ENCODE measurements at places on chromosomes 7 and 10. TPM values are rescaled to one million over a fixed set of nuclear protein-coding genes. Genes with fewer than 3 reads are reported as not detected.

PLXNA4 gene
- not detected for polyA plus RNA-seq

CUBN gene
- polyA plus RNA-seq: 0.34 TPM

IDI2 gene
- not detected for polyA plus RNA-seq

UCMA gene
- polyA plus RNA-seq: not detected

WNT8B gene
- 0.17 TPM for polyA plus RNA-seq

All from naive B cell (primary cell).